Hematopoietic multipotent progenitor cell treated with erythropoietin and hydrocortisone succinate and interleukin-3 and kit ligand, for 4 days (in vitro differentiated cells): ENCODE measurements at places on chromosomes 1 and 21.

DNA sequence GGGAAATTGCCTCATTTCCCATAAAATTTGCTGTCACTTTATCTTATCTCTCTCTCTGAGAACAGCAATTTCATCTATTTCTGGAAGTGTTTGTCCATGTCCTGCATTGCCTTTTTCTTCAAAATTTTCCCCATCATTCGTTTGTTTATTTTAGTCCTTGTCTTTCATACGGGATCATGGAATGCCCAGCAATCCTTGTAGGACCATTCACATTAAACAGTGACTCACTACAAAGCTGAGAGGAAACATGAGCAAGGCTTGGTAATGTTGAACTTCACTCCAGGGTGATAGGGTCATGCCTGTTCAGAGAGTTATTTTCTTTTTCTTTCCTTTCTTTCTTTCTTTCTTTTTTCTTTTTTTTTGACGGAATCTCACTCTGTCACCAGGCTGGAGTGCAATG lies 32.2 kb upstream of the HNRNPU start:
- no peak for DNase-seq

- DNase-seq, result no peak
Observed at GRCh38 chr1:26848499-26848898, 14.4 kb upstream of the SFN start.

- DNase-seq, result no peak
Observed at GRCh38 chr21:33123374-33124123, 53.6 kb downstream of the OLIG1 start.

DNA sequence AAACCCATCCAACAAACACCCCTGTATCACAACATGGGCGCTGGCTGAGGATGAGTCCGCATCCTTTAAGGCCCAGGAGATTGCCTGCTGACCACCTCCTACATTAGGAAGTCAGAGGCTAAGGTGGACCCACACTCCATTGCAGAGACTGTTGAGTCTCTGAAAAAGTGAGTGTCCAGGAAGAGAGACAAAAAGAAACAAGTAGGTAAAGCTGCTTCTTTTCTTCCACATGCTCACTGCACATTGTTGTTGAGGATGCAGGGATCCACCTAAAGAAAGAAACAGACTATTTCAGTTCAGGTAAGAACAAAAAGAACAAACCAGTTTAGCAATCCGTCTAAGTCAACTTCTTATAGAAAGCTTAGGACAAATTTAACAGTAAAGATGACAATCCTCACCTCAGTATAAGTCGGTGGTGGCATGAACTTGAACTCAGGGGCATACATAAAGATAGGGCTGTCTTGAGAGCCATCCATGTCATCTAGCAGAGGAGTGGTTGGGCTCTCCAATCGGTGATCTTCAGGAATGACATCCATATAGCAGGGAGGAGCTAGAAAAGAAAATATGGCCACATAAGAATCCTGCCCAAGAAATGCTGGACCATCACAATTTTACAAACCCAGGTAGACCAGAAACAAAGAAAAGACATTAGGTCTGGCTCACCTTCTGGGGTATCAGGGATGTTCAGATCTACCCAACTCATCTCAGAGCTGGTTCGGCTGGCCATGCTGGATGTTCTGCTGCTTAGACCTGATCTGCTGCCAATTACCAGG lies 2.6 kb downstream of the TXNIP start:
- no peak for DNase-seq

GRCh38 chr1:26887125-26887524 lies 3.0 kb downstream of the GPN2 start:
- peak; percentile 74 for DNase-seq

DNA sequence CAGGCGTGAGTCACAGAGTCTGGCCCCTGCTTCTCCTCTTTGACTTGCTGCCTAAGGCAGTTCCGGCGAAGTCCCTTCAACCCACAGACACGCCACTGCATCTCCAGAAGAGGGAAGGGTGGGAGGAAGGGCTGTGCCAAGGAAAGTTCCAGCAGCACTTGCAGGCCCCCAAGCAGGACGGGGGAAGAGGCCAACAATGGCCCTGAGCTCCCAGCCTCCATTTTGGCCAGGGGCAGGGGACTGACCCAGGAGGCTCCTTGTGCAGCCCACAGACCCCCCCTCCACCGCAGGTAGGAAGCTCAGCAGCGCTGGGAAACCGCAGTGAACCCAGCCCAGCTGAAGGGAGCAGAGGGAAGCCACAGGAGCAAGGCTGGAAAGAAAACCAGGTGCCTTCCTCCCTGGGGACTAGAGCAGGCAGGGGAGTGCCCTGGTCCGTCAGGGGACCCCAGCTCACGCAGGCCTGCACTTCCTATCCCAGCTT lies 35.4 kb downstream of the ACOT7 start:
- DNase-seq, result no peak

GRCh38 chr21:16522548-16522947 lies 792.8 kb downstream of the USP25 start:
- DNase-seq, result no peak

DNA sequence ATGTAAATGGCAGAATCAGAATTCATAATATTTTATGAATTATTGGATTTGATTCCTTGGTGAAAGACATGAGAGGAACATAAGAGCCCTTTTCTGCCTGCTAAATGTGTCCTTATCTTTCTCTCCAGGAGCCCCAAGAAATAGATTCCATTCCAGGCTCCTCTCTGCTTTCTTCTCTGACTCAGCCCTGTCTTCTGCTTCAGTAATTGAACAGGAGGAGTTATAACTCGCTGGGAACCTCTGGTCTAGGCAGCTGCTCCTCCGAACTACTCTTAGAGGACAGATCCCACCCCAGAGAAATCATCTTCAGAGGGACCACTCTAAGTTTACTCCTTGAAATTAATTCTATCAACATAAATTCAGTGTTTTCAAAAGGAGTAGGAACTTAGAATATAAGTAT lies 78.4 kb downstream of the RGS21 start:
- no peak for DNase-seq

DNA sequence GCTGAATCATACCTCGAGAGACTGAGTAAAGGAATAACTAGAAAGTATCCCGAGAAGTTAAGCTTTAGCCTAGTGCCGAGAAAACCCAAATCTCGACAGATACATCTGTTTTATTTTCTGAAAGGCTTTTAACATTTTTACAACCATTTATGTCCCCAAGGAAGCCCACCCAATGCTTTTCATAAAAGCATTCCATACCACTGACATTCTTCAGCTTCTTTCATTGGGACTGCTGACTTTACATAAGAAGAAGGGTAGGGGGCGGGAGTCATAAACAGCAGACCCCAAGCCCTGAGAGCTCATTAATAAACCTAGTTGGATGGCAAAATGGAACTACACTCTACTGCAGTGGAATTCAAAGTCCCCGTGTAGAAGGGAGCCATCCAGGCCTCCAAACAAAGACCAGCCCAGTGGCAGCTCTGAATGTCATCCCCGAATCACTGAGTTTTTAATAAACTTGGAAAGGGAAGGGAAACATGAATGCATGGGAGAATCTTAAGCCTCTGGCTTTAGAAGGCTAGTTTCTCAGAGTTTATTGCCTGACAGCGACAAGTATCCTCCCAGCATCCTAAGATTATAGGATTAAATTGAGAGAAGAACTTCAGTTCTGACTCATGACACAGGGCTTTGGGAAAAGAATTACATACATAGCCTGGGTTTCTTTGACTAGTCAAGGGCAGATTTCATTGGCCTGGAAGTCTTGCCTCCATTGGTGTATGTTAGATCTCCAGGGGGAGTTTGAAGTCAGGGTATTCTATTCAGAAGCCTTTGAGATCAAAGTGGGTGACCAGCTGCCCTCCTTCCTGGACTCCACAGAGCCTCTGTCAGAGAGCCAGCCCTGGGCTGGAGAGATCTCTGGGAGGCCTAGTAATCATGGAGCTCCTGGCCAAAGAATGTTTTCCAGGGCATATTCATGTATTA lies 3.7 kb downstream of the ATF3 start:
- DNase-seq, result no peak

GRCh38 chr1:8370046-8370881 lies 52.4 kb downstream of the SLC45A1 start:
- DNase-seq, result no peak

DNA sequence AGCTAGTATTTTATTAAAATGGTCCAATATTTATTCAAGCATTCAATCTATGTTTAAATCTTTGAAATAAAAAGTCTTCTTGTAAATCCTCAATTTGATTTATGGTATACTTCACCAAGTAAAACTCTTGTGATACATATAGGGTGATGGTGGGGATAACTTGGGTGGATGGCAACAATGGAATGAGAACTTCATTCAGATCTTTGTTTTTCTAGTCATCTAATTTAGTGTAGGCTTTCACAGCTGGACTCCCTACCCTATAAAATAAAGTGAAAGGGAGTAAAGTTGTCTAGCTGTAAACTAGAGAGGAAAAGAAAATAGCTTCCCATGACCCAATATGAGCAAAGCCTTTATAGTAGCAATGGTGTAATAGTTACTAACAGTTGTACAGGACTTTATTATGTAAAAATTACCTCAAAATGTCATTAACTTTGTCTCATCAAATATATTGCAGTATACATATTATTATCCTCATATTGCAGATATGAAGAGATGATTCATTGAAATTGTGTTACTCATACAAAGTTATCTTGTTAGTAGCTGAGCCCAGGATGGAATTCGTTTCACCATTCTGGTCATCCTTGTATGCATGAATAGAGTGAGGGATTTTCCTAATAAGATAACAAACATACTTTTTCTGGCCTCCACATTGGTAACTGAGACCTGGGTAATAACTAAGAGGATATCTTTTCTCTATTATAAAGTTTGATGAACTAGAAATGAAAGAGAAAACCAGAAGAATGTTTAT lies 1377.7 kb upstream of the ADGRL4 start:
- DNase-seq, result no peak

DNA sequence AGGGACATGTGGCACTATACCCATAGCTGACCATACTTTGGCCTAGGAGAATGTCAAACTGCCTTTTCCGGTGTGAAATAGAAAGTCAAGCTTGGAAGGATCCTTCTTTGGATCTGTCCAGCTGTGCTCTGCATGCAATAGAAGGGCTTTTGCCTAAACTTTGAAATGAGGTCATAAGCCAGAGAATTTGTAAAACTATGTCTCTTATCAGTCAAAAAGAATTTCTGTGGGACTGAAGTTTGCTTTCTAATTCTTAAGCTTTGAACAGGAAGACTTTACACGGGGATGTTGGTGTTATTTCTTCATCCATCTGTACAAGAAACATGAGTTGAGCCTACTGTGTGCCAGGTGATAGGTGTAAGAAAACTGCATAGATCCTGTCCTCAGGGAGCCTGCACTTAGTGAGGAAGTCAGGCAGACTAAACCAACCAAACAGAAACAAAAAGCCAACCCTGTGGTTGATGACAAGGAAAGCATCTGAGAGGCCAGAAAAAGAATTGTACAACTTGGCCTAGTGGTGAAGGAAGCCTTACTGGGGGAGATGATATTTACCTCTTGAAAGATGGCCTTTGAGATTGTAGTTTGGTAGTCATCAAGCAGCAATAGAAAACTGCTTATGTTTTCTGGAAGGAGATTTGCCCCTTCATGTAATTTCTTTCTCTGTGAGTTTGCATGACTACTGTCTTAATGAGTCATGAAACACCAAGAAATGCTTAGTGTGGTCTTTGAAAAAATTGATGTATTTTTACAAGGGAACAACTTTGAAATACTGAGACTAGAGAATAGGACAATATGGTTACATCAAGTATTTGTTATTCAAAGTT lies 24.8 kb downstream of the TGFB2 start:
- no peak for DNase-seq

GRCh38 chr1:12157366-12158231 lies 9.2 kb upstream of the TNFRSF1B start:
- peak; percentile 77 for DNase-seq

DNA sequence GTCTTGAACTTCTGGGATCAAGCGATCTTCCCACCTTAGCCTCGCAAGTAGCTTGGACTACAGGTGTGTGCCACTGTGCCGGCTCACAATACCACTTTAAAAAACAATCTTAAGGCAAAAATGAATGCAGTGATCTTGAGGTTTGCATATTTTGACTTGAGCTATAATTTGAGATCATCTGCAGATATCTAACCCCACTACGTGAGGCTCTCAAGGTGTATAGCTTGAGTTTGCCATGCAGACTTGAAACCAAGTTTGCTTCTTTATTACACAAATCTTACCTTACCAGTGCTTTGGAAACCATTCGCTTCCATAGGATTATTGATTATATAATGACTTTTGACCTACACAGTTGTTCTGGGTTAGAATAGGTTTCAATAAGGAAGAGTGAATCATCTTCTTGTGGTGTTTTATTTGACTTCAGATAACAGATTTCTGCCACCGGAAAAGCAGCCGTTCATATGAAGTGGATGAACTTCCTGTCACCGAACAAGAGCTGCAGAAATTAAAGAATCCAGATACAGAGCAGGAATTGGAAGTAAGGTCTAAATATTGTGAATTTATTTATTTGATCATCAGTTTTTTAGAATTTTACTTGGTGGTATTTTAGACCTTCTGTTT lies 155.1 kb downstream of the VPS13D start:
- DNase-seq, result peak; percentile 17

DNA sequence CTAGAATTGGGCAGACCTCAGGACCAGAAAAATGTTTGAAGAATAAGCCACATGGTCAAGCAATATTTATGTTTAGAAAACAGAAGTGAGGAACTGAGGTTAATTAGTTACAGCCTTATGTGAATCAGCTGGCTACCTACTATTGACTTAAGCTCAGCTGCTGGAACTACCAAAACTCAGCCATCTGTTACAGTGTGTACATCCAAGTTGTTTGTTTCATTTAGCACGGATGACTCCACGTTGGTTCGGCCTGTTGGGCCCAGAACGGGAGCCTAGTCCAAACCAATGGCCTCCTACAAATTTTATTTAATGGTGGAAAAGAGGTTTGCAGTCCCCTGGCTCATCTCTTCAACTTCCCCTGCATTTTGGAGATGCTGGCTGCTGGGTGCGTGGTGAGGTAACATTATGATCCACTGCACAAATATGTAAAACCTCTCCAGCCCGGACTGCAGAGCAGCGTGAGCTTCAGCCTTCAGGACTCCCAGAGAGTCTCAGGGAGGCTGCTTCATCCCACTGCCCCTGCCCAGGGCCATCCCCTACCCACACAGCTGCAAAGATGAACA lies 143.4 kb downstream of the ZZZ3 start:
- no peak for DNase-seq

DNA sequence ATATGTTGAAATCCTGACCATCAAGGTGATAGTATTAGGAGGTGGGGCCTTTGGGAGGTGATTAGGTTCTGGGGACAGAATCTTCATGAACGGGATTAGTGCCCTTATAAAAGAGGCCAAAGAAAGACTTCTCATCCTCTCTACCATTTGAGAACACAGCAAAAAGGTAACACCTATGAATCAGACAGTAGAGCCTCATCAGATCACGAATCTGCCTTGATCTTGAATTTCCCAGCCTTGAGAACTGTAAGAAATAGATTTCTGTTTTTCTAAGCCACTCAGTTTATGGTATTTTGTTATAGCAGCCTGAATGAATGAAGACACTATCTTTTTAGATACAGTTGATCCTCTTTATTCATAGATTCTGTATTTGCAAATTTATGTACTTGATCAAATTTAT lies 206.9 kb upstream of the EDN2 start:
- DNase-seq, result no peak

- no peak for DNase-seq
Observed at GRCh38 chr1:193749868-193750267, 563.5 kb upstream of the B3GALT2 start.

- DNase-seq, result no peak
Observed at GRCh38 chr1:170662561-170663403, 1.1 kb upstream of the PRRX1 start.
